Activated T-helper 2 cell treated with anti-CD3 and anti-CD28 coated beads, Interferon-gamma antibody, Interleukin-2, Interleukin-4, amounts not matched to agents 10 μg/mL and 5 μg/mL and 100 μg/mL, durations not matched to agents 14 hours and 24 hours and 36 hours (primary cell): ENCODE measurements at places on chromosomes 12 and 14. TPM values are rescaled to one million over a fixed set of nuclear protein-coding genes. Genes with fewer than 3 reads are reported as not detected.

DNA sequence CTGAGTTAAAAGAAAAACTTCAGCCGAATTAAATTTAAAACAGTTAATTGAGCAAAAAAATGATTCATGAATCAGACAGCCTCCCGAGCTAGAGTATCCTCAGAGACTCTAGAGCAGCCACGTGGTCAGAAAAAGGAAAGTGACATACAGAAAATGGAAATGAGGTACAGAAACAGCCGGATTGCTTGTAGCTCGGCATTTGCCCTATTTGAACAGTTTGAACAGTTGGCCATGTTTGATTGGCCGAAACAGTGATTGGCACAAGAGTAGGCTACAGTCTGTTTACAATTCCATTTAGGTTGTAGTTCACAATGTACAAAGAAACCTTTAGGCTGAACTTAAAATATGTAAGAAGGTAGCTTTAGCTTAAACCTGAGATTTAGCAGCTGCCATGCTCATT is 12.9 kb upstream of the OXA1L start:
- no peak for DNase-seq

DNA sequence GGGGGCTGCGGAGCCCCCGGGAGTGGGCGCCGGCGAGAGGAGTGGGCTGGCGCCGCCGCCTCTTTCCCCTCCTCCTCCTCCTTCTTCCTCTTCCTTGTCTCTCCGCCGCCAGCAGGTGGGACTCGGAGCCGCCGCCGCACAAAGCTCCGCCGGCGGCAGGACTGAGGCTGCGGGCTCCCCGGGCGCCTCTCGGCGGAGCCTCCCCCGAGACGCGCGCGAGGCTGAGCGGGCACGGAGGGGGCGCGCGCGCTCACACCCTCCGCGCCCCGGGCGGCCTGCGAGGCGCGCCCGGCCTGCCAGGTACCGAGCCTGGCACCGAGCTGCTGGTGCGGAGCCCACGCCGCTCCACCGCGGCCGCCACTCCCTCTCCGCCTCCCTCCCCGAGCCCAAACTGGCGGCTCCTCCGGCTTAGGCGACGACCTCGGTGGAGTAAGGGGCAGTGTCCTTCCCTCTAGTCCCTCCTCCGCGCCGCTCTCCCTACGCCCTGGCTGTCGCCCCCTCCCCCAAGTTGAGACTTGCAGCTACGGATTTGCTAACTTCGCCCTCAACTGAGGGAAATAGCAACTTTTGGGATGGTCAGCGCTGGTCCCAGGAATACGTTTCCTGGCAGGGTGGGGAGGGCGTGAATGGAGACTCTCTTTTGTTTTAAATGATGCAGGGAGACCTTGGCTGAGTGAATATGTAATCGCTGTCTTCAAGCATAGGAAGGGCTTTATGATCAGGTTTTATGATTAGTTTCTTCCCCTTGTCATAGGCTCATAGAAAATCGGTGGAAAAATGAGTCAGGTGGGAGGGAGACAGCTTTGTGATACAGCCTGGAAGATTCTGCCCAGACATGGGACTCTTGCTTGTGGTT is 199.5 kb upstream of the CAND1 start:
- DNase-seq, result no peak

DNA sequence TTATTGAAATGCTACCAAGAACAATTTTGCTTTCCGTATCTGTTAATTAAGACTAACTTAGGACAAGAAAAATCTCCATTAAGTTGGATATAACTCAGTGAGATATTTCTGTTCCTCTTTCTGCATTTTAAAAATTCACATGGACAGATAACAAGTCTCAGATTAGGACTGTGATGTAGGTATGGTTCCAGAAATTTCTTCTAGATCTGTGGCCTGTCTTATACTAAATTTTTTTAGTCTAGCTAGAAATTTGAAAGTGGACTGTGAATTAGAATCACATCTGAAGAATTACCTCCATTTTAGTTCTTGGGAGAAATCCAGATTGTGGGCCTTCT is 41.6 kb downstream of the USP15 start:
- no peak for DNase-seq

DNA sequence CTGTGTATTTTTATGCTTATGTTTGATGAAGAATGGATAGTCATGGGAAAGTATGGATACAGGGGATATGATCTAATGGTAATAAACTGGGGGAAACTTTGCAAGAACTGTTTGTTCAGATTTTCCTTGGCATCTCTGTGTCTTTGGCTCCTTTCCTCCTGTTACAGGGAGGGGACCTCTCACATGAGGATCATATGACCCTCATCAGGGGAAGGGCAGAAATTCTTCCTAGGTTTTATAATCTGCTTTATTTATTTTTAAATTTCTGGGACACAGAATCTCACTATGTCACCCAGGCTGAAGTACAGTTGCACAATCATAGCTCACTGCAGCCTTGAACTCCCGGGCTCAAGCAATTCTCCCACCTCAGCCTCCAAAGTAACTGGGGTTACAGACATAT is 526.5 kb downstream of the CCER1 start:
- no peak for DNase-seq

Gene FERMT2
- 0.99 and 1.7 TPM in 2 replicates for total RNA-seq

Gene WNT1
- total RNA-seq, result 0.60 and 0.66 TPM in 2 replicates

Gene MYL2
- not detected in 2 replicates for total RNA-seq
